Hair follicle dermal papilla cell (primary cell): ENCODE measurements at places on chromosomes 6 and 20. TPM values are rescaled to one million over a fixed set of nuclear protein-coding genes. Genes with fewer than 3 reads are reported as not detected.

ZFP64 gene
- total RNA-seq = 15.3 and 15.6 TPM in 2 replicates

GNMT gene
- total RNA-seq = 0.16 and 0.36 TPM in 2 replicates

MAP3K7 gene
- 38.0 and 42.7 TPM in 2 replicates for total RNA-seq

VWA7 gene
- under 0.01 and 0.97 TPM in 2 replicates for total RNA-seq

ULBP2 gene
- 2.1 and 3.1 TPM in 2 replicates for total RNA-seq

PGC gene
- total RNA-seq = not detected in 2 replicates

POPDC3 gene
- 46.9 and 50.3 TPM in 2 replicates for total RNA-seq

SPINT4 gene
- not detected in 2 replicates for total RNA-seq

LSM14B gene
- total RNA-seq = 65.9 and 73.3 TPM in 2 replicates

NFATC2 gene
- total RNA-seq = 1.8 and 2.8 TPM in 2 replicates

SLC52A3 gene
- not detected in 2 replicates for total RNA-seq
